ENCODE measurements at places on chromosomes 1 and 21.

- no peak for DNase-seq
These were observed 15.6 kb upstream of the TTLL10 start for GRCh38 chr1:1157914-1158710.

DNA sequence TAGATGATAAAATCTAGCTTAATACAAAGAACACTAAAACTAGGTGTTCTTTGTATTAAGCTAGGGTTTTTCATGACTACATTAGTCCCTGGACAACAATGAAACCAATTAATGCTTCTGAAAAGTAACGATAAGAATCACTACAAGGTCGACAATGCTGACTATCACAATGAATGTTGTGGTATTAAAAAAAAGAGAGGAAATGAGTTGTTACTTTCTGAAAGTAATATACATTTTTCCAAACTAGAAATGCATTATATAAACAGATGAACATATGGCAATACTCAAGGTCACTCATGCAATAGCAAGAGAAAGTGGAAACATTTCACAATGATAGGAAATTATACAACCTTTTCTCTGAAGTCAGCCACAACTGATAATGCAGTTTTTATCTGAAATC, 19.0 kb downstream of the DPH5 start:
- DNase-seq = no peak

DNA sequence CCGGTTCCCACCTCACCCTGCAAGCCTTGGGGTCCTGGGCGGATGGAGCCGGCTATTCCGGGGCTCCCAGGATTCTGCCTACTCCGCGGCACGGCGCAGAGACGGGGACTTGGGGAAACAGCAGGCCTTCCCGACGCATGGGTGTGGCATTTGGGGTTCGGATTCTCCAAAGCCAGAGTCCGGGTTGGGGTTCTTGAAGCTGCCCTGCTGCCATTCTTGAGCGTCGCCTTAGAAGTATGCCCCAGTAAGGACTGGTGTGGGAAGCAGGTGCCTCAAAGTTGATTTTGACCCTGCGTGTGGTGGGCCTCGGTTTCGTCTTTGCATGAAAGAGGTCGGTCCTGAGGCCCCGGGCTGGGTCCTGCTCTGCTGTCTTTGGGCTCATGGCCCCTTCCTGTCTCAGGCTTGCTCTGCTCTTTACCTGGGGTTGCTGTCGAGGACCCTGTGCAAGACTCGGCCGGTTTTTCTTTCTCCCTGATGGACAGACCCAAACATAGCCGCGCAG, 696 bp downstream of the GUK1 start:
- DNase-seq = no peak

DNA sequence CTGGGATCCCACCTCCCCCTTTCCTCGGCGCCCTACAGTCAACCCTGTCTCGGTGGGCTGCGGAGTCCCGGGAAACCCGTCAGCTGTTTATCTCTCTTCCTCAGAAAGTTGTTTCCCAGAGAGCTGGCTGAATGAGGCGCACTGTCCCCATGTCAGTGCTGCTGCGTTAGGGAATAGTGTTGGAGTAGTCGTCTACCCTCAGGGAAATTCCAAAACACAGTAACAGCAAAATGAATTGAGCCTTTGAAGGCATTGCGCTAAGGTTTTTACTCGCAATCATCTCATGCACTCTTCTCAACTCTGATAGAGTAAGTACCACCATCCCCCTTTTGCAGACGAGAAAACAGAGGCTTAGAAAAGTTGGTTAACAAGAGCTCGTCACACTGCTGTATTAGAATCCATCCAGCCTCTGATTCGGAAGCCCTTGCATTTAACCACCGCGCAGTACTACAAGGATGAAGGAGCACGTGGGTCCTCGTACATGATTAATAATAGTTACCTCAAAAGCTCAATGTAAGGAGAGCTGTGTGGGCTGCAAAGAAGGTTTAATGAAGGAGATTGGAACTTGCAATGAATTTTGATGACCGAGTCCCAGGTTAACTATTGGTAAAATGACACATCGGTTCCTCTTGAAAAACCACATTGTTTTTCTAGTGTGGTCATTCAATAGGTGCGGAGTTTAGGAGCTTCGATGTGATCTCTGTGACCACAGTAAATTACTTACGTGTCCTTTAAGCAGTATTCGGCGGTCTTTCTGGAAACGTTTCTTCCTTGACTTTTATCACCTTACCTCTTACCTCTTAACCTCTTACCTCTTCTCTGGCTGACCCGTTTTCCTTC, 788 bp upstream of the EDEM3 start:
- no peak for DNase-seq

- no peak for DNase-seq
These were observed 504.6 kb upstream of the NR5A2 start for GRCh38 chr1:199522936-199523335.

- DNase-seq = no peak
These were observed 1.3 kb upstream of the GPATCH4 start for GRCh38 chr1:156602557-156602993.

- DNase-seq = no peak
These were observed 207.7 kb upstream of the GJB5 start for GRCh38 chr1:34547046-34547674.

DNA sequence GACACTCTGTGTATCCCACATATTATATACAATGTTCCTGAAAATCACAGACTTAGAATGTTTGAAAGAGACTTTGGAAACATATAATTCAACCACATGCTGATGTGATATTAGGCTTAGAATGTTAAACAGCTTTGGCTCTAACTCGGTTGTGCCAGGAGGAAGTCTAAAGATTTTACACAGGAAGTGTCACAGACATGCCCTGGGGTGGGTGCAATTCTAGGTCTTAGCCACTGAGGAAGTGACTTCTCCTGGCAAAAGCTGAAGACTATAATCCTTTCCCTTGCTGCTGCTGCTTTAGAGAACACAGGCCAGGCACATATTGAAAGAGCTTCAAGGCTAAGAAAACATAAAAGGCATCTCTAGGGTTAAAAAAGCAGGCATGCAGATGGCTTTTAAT, 51.0 kb downstream of the RPL5 start:
- no peak for DNase-seq

GRCh38 chr21:42527127-42527488, 13.5 kb downstream of the SLC37A1 start:
- no peak for DNase-seq

- DNase-seq = no peak
These were observed 1.2 kb upstream of the C1orf54 start for GRCh38 chr1:150271291-150271959.

- no peak for DNase-seq
These were observed 82.5 kb downstream of the EDEM3 start for GRCh38 chr1:184672013-184672726.

GRCh38 chr1:218633238-218633988, 288.3 kb downstream of the TGFB2 start:
- no peak for DNase-seq

GRCh38 chr1:165862448-165862847, 35.0 kb downstream of the UCK2 start:
- DNase-seq = no peak

GRCh38 chr1:105556266-105556665, 1500.2 kb upstream of the PRMT6 start:
- DNase-seq = no peak

DNA sequence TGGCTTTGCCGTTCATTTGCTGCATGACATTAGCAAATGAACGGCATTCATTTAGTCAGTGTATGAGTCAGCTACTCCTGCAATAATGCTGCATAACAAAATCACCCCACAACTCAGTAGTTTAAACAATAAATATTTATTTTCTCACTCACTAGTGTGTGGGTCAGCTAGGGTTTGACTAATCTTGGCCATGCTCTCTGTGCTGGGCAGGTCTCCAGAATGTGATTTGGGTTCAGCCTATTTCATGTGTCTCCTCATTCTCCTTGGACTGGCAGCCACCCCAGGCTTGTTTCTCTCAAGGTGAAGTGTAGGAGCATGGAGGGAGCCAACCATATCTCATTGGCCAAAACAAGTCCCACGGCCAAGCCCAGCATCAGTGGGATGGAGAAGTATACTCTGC, 104.3 kb downstream of the LACTBL1 start:
- DNase-seq = no peak

- DNase-seq = peak; percentile 41
These were observed 71.0 kb downstream of the CD46 start for GRCh38 chr1:207822602-207823451.

DNA sequence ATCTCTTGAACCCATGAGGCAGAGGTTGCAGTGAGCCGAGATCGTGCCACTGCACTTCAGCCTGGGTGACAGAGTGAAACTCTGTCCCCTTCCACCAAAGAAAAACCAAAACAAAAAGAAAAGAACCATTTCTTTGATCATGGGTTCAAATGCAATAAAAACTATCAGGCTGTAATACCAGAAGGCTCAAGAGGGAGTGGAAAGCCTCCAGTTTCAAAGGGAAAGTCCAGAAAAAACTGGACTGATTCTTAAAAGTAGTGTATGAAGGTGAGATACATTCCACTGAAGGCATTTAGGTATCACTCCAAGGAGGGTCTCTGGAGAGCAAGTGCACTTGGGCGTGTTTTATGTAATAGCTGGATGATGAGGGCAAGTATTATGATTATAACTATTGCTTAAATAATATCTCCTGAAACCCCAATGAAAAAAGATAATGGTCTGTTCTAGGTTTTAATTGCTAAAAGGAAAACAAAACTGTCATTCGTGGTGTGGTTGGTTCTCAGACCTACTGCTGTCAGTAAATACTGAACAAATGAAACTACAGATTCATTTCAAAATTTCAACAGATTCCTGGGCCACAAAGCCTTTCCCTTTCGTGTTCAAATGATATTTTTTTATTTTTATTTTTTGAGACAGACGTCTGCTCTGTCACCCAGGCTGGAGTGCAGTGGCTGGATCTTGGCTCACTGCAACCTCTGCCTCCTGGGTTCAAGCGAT, 6.0 kb upstream of the CAMTA1 start:
- no peak for DNase-seq

DNA sequence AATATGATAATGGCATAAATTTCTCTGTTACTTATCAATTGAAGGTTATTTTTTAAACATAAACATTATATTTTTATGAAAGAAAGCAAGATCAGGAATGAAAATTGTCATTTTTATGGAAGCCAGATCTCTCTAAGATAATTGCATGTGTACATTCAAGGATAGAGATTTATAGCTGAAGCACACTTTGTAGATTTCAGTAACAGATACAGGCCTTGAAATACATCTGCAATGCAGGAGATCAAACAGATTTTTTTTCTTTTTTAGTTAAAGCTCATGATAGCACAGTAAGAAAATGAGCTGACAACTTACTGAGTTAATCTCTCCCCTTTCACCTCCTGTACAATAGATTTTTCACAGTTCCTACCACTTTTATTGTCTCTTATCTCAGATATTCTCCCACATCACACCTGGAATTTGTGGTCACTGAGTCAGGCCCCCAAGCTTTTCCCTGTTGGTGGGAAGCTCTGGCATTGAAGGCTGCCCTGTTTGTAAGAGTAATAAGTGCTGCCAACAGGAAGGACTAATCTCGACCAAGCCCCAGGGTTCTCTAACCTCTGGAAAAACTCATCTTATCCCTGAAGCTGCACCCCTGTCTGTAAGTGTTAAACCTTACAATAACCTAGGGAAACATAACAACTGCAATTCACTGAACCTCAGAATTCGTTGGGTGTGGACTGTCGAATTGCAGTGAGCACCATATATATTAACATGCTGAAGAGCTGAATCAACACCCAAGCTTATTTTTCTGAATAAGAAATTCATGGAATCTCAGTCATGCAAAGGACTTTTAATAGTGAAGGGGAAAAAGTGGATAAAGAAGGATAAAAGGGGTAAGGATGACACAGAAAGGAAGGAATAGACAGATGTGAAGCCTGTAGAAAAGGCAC, 599.0 kb downstream of the LMO4 start:
- no peak for DNase-seq

DNA sequence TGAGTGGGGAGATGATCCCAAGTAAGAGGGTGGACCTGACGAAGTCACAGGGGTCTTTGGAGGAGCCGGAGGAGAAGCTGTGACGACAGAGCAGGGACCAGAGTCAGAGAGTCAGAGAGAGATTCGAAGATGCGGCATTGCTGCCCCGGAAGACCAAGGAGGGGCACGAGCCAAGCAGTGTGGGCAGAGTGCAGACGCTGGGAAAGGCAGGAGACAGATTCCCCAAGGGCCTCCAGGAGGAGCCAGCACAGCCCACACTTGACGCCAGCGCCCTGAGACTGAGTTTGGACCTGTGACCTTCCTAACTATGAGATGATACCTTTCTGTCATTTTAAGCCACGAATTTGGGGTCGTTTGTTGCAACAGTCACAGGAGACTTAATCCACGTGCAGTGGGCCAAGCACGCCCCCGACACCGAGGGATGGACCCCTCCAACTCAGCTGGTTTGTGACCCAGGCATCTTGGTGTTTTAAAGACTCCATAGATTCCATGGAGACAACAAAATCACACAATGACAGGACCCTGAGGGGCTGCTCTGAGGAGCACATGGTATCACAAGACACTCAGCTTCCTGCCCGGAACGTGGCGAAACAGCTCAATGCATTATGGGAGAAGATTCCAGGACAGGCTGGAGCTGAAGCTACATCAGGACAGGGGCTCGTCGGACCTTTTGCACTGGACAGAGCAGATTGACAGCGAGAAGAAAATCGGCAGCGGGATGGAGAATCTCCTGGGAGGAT, 11.0 kb upstream of the TFF1 start:
- no peak for DNase-seq

DNA sequence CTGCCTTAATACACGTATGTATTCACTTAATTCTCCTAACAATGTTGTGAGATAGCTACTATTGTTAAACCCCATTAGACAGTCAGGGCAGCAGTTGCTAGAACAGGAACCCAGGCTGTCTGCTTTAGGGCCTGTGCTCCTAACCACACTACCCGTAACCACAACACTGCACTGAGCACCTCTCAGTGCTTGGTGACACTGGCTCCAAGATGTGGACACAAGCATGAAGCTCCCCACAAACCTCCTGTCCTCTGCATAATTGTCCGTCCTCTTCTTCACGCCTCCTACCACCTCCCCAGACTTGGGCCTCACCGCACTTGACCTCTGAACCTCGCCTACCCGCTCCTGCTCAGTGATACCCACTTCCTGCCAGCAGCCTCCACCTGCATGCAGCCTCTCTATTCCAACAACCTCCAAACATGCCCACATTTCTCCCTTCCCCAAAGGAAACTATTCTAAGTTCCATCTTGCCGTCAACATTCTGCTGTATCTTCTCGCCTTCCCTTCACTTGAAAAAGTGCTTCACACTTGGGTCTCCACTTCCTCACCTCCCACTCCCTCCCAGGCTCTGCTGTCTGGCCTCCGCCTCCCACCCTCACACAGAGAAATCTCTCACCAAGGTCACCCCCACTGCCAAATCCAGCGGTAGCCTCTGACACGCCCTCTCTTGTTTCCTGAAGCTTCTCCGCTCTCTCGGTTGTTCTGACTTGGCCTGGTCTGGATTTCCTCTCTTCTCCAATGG, 14.6 kb upstream of the AHDC1 start:
- DNase-seq = no peak

GRCh38 chr1:79353224-79353623, 346.7 kb upstream of the ADGRL4 start:
- DNase-seq = no peak

- no peak for DNase-seq
These were observed 50.4 kb upstream of the CXADR start for GRCh38 chr21:17462276-17462981.

Measured in stimulated activated CD4-positive, alpha-beta T cell treated with anti-CD3 and anti-CD28 coated beads, Interleukin-1b, Interleukin-23, amount 100 ng/mL, for 24 hours (primary cell).